ENCODE measurements at places on chromosomes 13 and 19.

- DNase-seq: no peak
These were observed 94.5 kb downstream of the RAP2A start for GRCh38 chr13:97528518-97528917.

GRCh38 chr19:42109896-42110295 lies 22.4 kb downstream of the POU2F2 start:
- DNase-seq: no peak

DNA sequence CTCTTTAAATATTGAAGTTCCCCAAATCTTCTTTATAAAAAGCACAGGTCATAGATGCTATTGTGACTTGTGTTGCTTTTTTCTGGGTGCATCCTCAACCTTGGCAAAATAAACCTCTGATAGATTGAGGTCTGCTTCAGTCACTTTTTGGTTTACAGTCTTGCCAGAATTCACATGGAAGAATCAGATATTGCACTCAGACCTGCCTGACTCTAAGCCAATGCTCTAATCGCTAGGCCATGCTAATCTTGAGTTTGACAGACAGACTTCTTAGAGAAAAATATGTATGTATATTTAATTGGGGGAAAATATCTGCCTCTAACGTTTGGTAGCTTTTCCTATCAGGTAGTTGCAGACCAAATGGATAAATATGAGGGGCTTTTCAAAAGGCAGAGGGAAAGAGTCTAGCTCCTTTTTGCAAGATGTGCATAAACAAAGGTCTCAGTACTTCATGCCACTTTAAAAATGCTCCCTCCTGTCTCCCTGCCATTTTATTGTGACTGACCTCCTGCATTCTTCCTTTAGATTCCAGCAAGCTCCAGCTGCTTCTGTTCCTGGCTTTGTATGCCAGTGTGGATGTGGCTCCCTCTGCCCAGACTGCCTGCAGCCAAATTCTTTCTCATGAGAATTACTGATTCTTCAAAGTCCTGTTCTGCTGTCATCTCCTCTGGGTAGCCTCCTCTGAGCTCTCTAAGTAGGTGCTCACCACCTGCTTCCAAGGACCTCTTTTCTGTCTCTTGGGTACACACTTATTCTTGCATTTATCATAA lies 42.4 kb upstream of the RFC3 start:
- DNase-seq: no peak

GRCh38 chr13:87999240-87999700 lies 328.1 kb downstream of the SLITRK5 start:
- DNase-seq: no peak

- no peak for DNase-seq
These were observed 195.8 kb downstream of the RAP2A start for GRCh38 chr13:97629601-97630272.

GRCh38 chr13:76329004-76329403 lies 557.2 kb downstream of the KCTD12 start:
- DNase-seq: no peak

DNA sequence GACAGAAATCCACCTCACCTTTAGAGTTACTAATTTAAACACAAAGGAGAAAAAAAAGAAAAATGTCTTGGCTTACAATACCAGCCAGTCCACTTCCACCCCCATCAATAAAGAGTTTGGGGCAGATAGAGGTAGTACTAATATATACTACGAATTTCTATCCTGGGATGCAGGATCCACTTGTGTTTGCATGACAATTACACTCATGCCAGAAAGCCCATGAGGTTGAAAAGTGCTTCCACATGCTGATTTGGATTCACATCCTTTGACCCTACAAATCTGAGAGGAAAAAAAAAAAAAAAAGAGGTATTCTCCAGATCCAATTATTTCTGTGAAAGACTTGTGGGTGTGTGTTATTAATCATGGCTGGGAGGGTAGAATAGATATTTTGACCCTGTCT lies 335.2 kb downstream of the SLITRK1 start:
- DNase-seq: no peak

DNA sequence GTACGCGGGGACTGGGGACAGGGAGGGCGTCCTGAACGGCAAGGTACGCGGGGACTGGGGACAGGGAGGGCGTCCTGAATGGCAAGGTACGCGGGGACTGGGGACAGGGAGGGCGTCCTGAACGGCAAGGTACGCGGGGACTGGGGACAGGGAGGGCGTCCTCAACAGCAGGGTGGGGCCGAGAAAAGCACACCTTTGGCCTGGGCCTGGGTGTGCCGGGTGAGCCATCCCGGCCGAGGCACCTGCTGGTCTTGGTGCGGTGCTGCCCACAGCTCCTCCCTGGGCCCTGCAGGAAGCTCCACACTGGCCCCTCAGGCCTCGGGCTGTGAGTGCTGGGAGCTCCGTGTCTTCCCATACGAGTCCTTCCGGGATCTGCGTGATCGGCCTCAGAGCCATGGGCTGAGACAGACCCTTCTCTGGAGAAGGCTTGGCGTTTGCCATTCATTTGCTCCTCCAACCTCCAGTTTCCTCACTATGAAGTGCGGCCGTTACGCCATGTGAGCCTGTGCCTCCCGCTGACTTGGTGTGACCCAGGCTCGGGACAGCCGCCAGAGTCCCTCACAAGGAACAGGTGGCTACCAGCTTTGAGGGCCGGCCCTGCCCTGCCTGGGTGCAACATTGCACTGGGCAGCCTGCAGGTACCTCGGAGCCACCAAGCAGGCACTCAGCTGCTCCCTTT lies 7.8 kb upstream of the ZNF554 start:
- DNase-seq: no peak

GRCh38 chr13:47170971-47171370 lies 274.1 kb upstream of the HTR2A start:
- DNase-seq: no peak

GRCh38 chr19:12695997-12696365 lies 450 bp downstream of the FBXW9 start:
- DNase-seq: no peak

- DNase-seq: no peak
These were observed 127.6 kb upstream of the IRS2 start for GRCh38 chr13:109913936-109914510.

GRCh38 chr13:70932511-70932910 lies 824.3 kb upstream of the KLHL1 start:
- no peak for DNase-seq

DNA sequence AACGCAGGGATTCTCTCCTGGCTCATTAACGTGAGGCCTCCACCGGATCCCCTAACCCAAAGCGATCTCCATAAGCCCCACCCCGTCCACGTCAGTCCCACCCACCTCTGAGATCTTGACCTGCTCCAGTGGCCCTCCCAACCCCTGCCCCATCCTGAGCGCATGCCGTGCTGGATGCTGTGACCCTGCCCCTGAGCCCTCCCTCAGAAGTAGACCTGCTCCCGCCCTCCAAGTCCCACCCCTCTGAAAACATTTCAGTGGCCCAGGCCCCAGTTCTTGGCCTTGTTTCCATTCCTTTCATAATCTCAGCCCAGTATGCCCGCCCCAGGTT lies 19.9 kb downstream of the LMTK3 start:
- DNase-seq: no peak

DNA sequence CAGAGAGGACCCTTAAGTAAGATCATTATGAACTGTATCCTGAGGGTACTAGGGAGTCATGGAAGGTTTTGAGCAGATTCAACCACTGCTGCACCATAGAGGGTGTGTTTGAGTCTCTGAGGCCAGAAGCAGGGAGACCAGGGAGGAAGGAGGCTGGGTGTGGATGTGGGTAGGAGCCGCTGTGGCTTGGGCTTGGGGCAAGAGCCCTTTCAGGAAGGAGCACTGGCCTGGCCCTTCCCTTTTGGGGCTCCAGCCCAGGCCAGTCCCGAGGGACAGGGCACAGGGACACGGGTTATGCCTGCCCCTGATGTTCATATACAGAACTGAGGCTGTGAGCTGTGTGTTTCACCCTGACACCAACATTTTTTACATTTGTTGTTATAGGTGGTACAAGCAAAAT lies 7.2 kb downstream of the CIC start:
- DNase-seq: no peak

GRCh38 chr19:29539131-29539530 lies 13.3 kb downstream of the VSTM2B start:
- DNase-seq: no peak

DNA sequence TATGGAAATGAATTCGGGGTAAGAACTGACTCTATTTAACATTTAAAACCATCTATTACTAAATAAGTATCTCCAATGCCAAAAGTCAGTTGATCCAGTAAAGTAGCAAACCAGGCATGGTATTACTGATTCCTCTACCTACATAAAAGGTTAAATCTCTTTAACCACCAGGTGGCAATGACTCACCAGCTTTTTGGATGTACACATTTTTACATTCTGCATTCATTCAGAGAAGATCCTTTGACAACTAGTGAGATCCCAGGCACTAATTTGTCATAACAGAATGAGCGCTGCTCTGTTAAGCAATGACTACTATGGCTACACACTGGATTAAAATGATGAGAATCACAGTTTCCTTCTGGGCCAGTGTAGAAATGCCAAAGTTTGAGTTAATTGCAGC lies 329.8 kb upstream of the GPC6 start:
- peak; percentile 57 for DNase-seq

DNA sequence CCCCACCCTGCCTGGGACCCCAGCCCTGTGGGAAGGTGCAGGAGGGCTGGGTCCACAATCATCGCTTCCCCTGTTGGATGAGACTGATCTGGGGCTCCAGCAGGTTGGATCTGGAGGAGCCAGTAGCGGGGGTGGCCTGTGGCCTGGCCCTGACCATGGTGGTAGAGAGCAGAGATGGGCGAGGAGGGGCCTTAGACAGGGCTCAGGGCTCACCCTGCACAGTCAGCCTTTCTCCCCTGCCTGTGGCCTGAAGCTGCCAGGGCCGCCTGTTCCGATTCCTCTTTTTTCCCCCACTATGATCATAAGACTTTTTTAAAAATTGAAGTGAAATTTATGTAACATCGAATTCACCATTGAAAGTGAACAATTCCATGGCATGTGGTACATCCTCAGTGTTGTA lies 18.2 kb downstream of the SIN3B start:
- no peak for DNase-seq

GRCh38 chr19:3968556-3969434 lies 2.1 kb downstream of the DAPK3 start:
- peak; percentile 96 for DNase-seq

All from hepatocyte (in vitro differentiated cells).